GM12892 (cell line): ENCODE measurements at places on chromosomes 5 and 9.

DNA sequence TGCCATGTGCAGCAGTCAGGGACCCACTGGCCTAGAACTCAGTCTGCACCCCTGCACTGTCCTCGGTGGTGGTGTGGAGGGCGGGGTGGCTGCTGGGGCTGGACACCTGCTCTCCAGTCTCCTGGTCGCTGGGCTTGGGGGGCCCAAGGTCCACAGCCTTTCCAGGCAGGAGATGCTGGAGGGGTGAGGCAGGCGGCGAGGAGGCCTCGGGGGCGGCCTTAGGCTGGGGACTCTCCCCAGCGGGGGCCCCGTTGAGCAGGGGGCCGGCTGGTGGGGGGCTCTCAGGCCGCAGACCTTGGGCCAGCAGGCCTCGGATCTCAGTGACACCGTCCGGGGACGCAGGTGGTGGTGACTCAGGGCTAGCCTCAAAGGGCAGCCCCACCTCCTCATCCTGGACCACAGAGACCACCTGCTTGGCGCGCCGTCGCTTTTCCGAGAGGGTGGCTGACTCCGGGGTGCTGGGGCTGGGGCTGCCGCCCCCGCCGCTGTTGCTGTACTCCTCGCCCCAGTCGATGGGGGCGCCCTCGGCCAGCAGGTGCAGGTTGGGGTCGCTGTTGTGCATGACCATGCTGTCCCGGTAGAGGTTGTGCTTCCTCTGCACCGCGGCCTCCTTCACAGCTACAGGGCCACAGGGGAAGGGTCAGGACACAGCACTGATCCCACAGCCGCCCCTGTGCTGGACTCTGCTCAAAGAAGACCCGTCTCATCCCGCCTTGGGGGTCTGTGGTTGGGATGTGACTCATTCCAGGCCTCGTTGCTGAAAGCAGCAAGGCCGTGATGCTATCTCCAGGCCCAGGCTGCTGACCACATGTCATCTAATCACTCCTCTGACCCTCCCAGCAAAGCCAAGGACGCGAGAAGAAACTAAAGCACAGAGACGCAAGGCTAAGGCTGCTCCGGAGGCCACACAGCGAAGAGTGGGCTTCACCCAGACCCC lies 55.8 kb downstream of the LRSAM1 start:
- DNase-seq, result no peak

GRCh38 chr5:38376404-38376803 lies 118.0 kb downstream of the EGFLAM start:
- no peak for DNase-seq

DNA sequence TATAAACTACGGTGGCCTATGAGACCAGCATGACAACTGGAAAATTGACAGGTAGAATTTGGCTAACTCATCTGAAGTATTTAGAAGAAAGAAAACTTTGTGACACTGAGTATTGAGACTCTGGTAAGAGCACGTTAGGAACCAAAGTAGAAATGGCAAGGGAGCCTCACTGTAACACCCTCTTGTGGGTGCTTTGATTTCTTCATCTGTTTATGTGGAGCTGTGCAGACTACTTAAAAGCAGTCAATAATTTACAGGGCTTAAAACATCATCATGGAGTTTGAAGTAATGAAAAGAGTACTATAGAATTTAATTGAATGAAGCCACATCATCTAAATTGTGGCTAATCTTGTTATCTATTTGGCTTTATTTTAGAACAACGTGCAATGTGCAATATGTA lies 414.2 kb downstream of the CCDC171 start:
- no peak for DNase-seq

- DNase-seq, result no peak
Measured at GRCh38 chr9:5113994-5114748, 71.3 kb downstream of the INSL6 start.

- DNase-seq, result no peak
Measured at GRCh38 chr9:116791326-116791725, 104.2 kb downstream of the TRIM32 start.

DNA sequence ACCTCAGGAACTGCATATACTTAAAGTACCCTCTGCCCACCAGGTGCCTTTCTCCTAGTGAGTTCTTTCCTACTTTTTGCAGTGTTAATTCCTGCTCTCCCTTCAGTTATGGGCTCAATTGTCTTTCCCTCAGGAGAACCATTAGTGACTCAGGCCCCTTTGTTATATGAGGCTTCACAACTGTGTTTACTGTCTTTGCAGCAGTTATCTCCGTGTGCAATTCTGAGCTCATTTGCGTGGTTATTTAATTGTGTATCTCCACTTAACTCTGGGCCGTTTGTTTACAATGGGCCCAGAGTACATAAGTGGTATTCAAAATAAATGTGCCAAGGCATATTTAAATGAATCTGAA lies 9.6 kb downstream of the FBXO38 start:
- no peak for DNase-seq
